ENCODE measurements at places on chromosomes 5 and 9.

- no peak for DNase-seq
These were observed 266.1 kb downstream of the NDUFS4 start for GRCh38 chr5:53826504-53826903.

GRCh38 chr5:106121972-106122605 lies 1548.6 kb downstream of the EFNA5 start:
- DNase-seq = peak; percentile 71

DNA sequence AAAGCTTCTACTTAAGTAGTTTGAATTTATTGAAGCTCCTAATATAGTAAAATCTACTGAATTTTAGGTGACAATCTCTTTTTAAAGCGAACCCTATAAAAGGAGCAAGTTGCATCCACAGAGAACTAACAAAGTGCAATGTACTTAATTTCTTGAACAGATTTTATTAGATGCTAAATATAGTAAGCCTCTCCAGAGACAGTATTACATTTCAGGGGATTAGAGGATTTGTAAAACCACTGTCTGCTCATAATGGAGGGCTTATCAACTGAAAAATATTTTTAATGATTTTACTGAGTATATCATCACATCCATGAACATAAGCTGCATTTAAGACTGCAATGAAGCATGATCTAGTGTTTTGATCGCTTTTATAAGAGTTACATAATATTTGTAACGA lies 230.0 kb upstream of the EFNA5 start:
- DNase-seq = no peak

DNA sequence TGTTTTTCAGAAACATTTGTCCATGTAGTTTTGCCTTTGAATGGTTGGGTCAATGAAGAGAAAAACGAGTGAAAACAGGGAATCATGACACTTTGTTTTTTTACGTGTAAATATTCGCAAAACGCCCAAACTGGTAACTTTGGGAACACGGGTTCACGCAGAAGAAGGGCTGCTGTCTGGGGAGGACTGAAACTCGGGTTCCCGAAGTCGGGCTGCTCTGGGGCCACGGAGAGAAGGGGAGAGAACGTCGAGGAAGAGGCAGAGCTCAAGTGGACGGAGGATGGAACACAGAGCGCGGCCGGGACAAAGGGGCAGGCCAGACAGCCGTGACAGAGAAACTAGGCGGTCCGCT lies 478 bp upstream of the SETD9 start:
- DNase-seq = no peak

GRCh38 chr5:110329955-110330525 lies 396.4 kb downstream of the TMEM232 start:
- no peak for DNase-seq

DNA sequence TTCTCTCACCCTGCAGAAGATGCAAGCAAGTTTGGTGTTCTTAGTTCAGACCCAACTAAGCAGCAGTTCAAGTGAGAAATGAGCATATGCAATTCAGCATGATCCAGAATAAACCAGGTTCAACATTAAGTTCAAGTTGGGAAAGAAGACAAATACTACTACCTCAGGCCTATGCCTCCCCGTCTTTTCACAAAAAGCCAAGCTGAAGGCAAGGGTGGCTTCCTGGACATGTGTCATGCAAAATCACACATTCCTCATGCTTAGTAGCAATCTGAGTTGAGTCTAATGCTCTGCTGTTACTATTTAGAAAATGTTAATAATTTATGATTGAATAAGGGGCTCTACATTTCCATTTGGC lies 453.4 kb upstream of the GRAMD2B start:
- no peak for DNase-seq

- DNase-seq = peak; percentile 86
These were observed 19.6 kb upstream of the TMEM252 start for GRCh38 chr9:68560071-68560844.

- DNase-seq = no peak
These were observed 81.5 kb downstream of the RGS3 start for GRCh38 chr9:113545068-113545467.

GRCh38 chr5:15363601-15364000 lies 136.4 kb upstream of the FBXL7 start:
- no peak for DNase-seq

- DNase-seq = no peak
These were observed 181.0 kb upstream of the ADCY2 start for GRCh38 chr5:7214906-7215416.

DNA sequence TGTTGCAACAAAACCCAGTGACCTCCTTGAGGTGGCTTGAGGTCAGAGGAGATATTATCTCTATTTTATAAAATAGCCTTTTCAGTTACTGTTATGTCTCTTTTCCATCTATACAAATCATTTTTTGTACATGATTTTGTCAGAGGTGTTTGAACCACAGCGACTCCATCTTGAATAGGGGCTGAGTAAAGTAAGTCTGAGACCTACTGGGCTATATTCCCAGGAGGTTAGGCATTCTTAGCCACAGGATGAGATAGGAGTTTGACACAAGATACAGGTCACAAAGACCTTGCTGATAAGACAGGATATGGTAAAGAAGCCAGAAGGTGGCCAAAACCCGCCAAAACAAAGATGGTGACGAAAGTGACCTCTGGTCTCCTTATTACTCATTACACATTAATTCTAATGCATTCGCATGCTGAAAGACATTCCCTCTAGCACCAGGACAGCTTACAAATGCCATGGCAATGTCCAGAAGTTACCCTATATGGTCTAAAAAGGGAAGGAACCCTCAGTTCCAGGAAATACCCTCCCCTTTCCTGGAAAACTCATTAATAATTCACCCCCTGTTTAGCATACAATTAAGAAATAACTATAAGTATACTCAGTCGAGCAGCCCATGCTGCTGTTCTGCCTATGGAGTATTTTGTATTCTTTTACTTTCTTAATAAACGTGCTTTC lies 283.9 kb upstream of the ISL1 start:
- DNase-seq = no peak
